ENCODE measurements at places on chromosomes 16 and 17.
A peak's percentile ranks its signal among the peaks of the same experiment; 100 is the strongest.

DNA sequence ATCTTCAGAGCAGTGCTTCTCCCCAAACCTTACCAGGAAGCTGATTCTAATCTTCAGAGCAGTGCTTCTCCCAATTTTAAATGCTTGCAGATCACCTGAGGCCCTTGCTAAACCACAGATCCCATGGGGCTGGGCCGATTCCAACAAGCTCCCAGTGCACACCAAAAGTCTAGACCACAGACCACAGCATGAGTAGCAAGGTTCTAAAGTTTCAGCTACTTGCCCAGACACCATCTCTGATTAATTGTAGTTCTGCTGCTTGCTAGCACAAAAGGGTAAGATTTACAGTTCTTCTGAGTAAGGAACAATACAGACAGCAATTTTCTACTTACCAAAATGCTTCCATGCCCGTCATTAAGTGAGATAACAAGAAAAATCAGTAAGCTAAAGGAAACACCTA is 12.2 kb downstream of the CLEC3A start:
- DNase-seq = no peak

GRCh38 chr17:44360826-44361225 is 2.8 kb downstream of the FAM171A2 start:
- peak; percentile 70 for DNase-seq

GRCh38 chr16:57192720-57193486 is 6.8 kb downstream of the RSPRY1 start:
- DNase-seq = no peak

DNA sequence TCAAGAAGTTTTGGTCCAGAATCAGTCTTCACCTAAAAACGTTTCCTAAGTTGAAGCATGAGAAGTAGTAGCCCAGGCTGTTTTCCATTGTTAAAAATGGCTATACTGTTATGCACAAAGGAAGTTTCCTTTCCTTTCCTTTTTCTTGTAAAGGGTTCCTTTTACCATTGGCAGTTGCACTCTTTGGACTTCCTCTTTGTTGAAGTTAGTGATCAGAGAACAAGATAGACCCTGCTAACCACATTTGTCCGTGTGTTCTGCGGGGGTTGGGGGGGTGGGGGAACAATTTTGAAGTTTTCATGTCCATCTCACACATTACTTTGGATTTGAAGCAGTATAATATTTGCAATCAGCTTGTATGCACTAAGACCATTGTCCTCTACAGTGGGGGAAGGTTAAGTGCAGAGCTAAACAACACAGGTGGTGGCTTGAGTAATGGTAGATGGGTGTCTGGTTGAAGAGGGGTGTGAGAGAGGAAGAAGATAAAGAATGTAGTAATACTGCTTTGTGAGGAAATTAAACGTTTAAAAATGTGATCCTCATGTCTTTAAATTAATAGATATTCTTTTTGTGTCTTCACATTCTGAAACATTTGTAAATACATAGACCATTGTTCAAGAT is 1.4 kb downstream of the LPCAT2 start:
- no peak for DNase-seq

DNA sequence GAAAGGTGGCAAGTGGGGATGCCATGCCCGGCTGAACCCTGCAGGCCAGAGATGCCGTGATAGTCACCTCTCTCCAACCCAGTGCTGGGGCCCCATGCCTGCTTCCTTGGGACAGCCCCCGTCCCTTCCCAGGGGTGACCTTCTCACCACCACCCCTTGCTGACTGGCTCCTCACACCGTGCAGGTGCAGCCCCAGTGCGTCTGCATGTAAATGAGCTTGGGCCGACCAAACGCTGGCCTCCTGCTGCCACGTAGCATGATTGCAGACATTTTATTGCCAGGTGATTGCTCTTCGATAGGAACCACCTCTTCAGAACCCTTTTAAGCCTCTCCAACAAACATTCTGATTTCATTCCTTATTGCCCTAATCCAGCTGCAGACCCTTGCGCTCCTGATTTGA is 32.5 kb downstream of the ASIC2 start:
- no peak for DNase-seq

Data from nephron progenitor cell (in vitro differentiated cells).